Breast epithelium (tissue), 4 donors: ENCODE measurements at places on chromosomes 7 and 10.
A peak's percentile ranks its signal among the peaks of the same experiment; 100 is the strongest.

GRCh38 chr10:12351889-12352288, 2.5 kb downstream of the CAMK1D start:
- H3K4me3 ChIP-seq = no peak overlapping the region
- H3K27me3 ChIP-seq = no peaks in the 10 kb centered on the region
- no peak overlapping the region for H3K27ac ChIP-seq
- H3K4me1 ChIP-seq = no peaks in the 10 kb centered on the region
- DNase-seq = no peak

DNA sequence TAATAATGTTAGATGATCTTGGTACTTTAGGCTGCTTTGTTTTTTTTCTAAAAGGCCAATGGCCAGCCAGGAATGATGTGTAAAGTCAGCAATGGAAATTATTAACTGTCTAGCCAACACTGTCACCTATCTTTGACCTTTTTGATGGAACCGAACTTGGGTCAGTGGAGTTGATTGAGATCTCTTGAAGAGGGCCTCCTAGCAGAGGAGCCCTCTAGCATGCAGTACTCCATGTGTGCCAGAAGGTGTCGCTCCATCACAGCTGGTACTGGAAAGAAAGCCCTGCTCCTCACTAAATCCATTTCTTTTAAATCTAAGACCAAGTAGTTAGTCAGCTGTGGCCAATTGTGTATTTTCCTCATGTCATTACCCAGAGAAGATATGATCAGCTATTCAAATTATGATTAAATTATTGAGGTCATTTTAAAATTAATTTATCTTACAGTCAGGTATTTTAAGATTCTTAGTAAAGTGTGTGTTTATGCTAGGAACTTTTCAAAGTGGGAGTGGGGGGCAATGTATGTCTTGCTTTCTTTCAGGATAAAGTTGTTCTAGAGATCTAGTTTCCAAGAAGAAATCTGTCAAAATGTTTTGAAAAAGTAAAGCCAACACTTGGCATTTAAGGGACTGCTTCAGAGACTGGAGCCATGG, 33.1 kb upstream of the CROT start:
- DNase-seq = peak; percentile 29
- H3K27me3 ChIP-seq = no peaks in the 10 kb centered on the region

GRCh38 chr10:24722676-24723385, 856 bp downstream of the ARHGAP21 start:
- H3K36me3 ChIP-seq = no peaks in the 10 kb centered on the region
- no peak for DNase-seq
- H3K4me3 ChIP-seq = peak overlapping the region; percentile 69

GRCh38 chr10:11469575-11470391, 141.7 kb downstream of the USP6NL start:
- H3K27ac ChIP-seq = no peak overlapping the region

GRCh38 chr10:124530215-124530665, 68.6 kb downstream of the LHPP start:
- H3K27me3 ChIP-seq = no peaks in the 10 kb centered on the region
- H3K36me3 ChIP-seq = no peaks in the 10 kb centered on the region
- H3K27ac ChIP-seq = no peak overlapping the region
- peak overlapping the region; percentile 31 for H3K4me3 ChIP-seq
- H3K4me1 ChIP-seq = no peaks in the 10 kb centered on the region
- DNase-seq = peak; percentile 82

GRCh38 chr10:113499806-113500205, 53.0 kb upstream of the HABP2 start:
- no peaks in the 10 kb centered on the region for H3K4me1 ChIP-seq
- no peaks in the 10 kb centered on the region for H3K27me3 ChIP-seq
- H3K4me3 ChIP-seq = no peak overlapping the region
- no peak for DNase-seq
- no peaks in the 10 kb centered on the region for H3K36me3 ChIP-seq

DNA sequence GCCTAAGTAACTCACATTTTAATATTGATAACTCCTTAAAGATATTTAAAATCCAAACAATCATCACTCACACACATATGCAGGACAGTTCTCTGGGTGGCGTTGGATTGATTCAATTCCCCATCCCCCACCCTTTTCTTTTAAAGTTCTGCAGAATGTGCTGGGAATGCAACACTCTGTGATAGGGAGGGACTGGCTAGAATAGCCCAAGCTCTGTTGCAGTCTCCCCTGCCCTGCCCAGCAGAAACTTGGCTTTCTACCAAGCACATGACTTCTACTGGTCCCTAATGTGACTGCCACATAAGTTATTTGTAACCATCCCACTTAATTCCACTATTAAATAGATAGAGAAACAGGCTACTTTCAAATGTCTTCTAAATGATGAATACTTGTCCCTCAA, 55.2 kb downstream of the TWIST1 start:
- no peaks in the 10 kb centered on the region for H3K27me3 ChIP-seq
- no peaks in the 10 kb centered on the region for H3K4me1 ChIP-seq
- H3K4me3 ChIP-seq = no peak overlapping the region
- no peak for DNase-seq

- H3K27me3 ChIP-seq = no peaks in the 10 kb centered on the region
- H3K27ac ChIP-seq = no peak overlapping the region
- DNase-seq = no peak
- H3K4me3 ChIP-seq = no peak overlapping the region
- peaks cover 3% of the 10 kb centered on the region for H3K4me1 ChIP-seq
- no peaks in the 10 kb centered on the region for H3K36me3 ChIP-seq
Measured at GRCh38 chr10:91551856-91552255, 81.0 kb downstream of the PPP1R3C start.

DNA sequence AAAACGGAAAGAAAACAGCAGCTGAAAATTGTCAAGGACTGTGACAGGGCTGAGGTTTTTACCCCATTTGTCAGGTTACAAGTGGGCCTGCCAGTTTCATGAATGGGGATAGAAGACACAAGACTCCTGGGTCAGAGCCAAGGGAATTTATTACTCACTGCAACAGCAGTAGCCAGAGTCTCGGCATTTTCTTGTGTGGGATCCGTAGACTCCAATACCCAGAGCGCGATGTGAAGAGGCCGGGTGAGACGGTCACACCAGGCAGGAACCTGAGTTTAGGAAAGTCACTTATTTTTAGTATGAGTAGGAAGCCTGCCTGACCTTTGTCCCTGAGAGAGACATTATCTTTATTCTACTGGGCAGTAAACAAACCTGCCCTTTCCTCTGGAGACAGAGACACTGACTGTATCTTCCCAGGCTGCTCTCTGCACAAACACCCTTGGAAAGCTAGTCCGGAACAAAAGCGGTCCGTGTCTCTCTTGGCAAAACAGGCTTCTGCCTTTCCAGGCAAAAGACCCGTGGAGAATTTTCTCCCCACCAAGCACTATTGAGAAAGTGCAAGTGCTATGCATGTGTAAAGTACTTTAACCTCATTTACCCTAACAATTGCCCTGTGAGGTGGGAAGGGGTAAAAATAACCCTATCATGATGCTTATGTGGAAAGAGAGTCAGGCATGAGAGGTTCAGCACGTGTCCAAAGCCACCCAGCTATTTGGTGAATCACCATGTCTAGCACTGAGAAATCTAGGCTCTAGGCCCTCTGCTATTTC, 58.4 kb downstream of the JCAD start:
- peak overlapping the region; percentile 70 for H3K27ac ChIP-seq
- no peaks in the 10 kb centered on the region for H3K4me1 ChIP-seq
- H3K4me3 ChIP-seq = no peak overlapping the region
- DNase-seq = no peak
